ENCODE measurements at places on chromosomes 1 and 21.

GRCh38 chr1:65317866-65318653 lies 8.7 kb downstream of the DNAJC6 start:
- DNase-seq: no peak

GRCh38 chr1:115539736-115540135 lies 102.0 kb upstream of the VANGL1 start:
- no peak for DNase-seq

GRCh38 chr1:205443585-205444299 lies 12.1 kb downstream of the BLACAT1 start:
- no peak for DNase-seq

- DNase-seq: no peak
Measured at GRCh38 chr1:25544819-25545218, 1.4 kb downstream of the LDLRAP1 start.

GRCh38 chr1:26799479-26800142 lies 11.9 kb downstream of the PIGV start:
- DNase-seq: peak; percentile 18

GRCh38 chr1:36320291-36320761 lies 3.1 kb downstream of the EVA1B start:
- no peak for DNase-seq

GRCh38 chr1:220750131-220750515 lies 2.0 kb downstream of the MTARC2 start:
- DNase-seq: peak; percentile 8

- DNase-seq: no peak
Measured at GRCh38 chr1:111801071-111801850, 45.6 kb downstream of the DDX20 start.

DNA sequence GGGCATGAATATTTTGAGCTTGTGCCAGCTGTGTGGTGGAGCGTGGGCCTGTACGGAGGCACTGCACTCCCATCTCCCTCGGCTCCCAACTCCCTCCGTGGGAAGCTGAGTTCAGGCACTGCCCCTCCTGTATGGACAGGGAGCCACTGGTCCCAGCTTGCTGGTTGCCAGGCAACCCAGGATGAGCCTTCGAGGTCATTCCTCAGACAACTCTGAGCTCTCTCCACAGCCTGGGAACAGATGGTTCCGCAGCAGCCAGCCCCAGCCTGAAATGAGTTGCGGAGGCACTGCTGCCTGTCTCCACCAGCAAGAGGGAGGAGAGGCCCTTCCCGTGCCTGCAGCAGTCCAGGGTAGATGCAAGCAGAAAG lies 58.4 kb upstream of the TENT5B start:
- DNase-seq: peak; percentile 31

GRCh38 chr1:112251766-112252506 lies 144.1 kb upstream of the CTTNBP2NL start:
- no peak for DNase-seq

- peak; percentile 59 for DNase-seq
Measured at GRCh38 chr21:25080661-25081060, 526.6 kb downstream of the MRPL39 start.

- DNase-seq: no peak
Measured at GRCh38 chr1:56938646-56939045, 27.2 kb downstream of the C8B start.

DNA sequence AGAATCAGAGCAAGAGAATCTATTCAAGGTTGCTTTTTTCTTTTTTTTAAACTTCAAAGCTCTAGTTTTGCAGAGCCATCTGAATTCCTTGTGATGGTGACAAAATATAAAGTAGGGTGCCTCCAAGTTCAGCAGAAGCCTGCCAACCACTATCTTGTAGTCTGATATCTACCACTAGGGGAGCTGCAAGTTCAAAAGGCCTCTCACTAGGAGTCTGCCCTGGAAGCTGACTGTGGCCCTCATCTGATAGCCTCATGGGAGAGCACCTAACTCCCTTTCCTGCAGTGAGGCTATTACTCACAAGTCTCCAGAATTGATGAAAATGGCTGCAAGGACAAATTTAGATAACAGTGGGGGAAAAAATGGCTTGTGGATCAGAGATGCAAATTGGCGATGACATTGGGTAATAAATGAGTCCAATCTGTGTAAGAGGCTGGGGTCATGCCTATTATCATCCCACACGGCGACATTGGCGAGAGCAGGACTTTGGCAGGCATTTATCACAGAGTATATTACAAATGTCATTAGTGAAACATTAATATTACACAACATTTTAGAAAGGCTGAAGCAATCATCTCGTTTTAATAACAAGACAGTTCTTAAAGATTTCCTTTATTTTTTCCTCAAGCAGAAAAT lies 10.7 kb upstream of the ZP4 start:
- no peak for DNase-seq

- no peak for DNase-seq
Measured at GRCh38 chr1:229024528-229025130, 246.3 kb upstream of the RAB4A start.

DNA sequence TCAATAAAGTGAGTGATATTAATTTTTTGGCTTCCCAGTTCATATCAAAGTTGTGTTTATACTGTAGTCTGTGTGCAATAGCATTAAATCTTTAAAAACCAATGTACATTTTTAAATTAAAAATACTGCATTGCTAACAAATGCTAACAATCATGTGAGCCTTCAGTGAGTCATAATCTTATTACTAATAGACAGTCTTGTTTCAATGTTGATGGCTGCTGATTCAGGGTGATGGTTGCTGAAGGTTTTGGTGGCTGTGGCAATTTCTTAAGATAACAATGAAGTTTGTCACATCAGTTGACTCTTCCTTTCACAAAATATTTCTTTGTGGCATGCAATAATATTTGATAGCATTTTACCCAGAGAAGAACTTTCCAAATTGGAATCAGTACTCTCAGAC lies 109.0 kb downstream of the ZMYM4 start:
- DNase-seq: no peak

GRCh38 chr1:19643121-19643520 lies 990 bp upstream of the NBL1 start:
- no peak for DNase-seq

GRCh38 chr1:111956155-111956771 lies 33.2 kb downstream of the KCND3 start:
- no peak for DNase-seq
